ENCODE measurements at places on chromosomes 1 and 21.

DNA sequence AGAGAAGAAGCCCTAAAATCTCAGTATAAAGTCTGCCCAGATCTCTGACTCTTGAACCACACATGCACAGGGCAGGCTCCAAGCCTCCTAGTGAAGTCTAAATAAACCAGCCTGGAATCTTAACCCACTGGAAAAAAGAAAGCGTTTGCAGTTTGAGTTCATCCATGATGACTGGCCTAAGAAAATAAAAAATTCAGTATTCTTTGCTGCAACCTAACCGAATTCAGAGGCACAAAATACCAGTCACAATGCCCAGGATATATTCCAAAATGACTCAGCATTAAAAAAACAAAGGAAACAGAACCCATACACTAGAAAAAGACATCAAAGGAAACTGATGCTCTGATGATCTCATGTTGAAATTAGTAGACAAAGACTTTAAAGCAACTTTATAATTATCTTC, 269.2 kb downstream of the SDCCAG8 start:
- DNase-seq = peak; percentile 78

DNA sequence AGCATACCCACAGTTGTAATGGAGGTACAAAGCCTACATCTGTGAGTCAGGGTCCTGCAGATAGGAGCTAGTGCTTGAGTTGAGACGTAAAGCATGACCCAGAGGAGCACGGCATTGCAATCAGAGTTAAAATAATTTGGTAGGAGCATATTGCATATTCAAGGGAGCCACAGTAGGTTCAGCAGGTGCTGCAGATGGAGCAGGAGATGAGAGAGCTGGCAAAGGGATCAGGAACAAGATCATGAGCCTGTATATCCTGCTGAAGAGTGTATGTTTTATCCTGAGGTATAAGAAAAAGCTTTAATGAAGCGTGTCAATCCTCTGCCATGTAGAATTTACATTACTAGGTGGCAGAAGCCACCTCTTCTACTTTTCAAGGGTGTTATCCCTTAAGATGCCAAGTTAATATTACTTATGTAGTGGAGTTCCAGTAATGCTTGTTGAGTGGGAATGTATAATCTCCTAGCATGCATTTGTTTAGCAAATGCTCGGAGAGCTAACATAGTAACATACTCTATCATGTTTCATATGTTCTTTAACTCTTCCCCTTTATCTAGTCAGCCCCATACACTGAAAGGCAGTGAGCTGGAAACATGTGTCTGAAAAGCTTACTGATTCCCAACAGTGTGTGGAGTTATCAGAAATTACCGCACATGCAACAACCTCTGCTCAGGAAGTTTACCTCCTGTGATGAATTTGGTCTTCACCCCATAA, 300.3 kb downstream of the GRIK1 start:
- no peak for DNase-seq

DNA sequence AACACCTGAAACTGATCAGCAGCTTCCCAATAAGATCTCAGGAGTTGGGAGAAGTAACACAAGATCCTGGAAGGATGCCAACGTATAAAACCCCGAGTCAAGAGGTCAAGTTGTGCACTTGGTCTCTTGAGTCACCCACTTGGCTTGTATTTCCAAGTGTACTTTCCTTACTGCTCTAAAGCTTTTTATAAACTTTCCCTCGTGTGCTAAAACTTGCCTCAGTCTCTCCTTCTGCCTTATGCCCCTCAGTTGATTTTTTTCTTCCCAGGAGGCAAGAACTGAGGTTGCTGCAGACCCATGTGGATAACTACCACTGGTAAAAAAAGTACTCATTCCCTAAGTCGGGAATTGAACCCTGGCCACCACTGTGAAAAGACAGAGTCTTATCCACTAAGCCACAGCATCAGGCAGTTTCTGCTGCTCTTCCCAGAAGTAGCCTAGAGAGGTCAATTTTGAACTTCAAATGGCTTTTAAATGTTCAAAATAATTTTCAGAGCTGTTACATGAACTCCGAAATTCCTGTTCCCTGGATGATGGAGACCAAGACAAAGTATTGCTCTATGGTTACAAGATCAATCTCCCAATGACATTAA, 28.9 kb downstream of the ITLN2 start:
- no peak for DNase-seq

DNA sequence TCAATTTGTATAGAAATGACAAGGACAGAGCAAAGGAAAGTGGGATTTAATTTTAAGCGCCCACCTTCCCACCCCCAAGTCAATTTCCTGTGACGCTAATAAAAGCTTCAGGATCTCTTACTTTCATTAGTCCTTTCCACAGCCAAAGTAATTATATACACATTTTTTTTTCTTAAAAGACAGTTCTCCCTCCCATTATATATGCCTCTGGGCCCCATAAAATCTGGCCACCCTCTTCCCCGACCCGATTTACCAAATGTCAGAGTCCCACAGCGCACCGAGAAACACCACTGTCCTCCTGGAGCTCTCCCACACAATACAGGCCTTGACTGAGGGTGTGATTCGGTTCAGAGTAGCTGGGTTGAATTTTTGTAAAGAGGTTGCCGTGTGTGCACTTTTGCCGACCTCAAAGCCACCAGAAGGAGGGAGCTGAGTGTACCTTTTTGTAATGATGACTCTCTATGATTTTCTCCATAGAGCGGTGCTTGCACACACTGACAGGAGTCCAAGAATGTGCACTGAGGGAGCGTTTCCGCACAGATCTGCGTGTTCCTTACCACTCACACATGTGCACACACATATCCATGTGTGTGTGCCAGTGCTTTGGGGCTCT, 26.2 kb upstream of the IL10 start:
- DNase-seq = no peak

GRCh38 chr1:205438213-205439158, 16.6 kb upstream of the LEMD1 start:
- DNase-seq = peak; percentile 71

DNA sequence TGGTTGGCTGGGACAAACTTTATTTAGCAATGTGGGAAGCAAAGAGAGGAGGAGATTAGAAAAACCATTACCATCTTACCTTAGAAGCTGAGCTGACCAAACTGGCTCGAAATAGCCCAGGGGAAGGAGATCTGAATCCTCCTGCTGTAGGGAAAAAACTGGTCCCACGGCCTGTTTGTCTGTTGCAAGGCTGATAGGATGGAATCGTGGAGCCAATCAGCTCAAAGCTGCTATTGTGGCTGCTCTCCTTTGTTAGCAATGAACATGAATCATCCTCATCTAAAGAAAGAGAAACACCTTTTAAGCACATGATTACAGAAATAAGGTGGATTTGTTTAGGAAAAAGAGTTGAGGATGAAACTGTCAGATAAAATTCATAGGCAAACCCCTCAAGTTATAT, 21.5 kb downstream of the CLSPN start:
- no peak for DNase-seq
